Vagina (tissue), 2 donors: ENCODE measurements at places on chromosomes 6 and 20.
A peak's percentile ranks its signal among the peaks of the same experiment; 100 is the strongest.

DNA sequence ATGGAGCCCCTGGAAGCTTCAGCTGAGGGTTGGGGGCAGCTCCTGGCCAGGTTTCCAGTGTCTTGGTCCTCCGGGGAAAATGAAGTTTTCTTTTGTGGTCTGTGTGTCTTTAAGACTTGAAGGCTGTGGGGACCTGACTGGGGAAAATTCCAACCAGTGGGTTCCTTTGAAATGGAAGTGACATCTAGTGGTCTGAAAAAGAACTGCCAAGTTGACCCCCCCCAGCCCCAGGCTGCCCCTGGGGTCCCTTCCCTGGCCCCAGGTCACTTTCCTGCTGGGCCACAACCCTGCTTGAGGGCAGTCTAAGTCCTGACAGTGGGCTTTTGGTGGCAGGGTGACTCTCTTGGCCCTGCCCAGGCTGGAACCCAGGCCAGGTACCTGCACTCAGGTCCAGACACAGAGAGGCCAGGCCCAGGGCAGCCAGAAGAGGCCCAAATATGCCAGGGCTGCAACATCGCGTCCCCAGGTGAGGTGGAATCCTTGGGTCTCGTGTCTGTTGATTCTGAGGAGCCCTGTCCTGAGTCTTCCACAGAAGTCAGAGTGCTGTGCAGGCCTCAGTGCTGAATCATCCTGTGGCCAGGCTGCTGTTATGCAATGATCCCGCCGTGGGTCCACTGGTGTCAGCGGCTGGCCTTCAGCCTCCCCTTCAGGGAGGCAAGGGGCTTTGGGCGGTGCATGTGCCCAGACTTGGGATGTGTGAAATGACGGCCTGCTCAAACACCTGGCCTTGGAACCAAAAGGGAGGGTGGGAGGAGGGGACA is 68.4 kb downstream of the VEGFA start:
- peak; percentile 89 for DNase-seq

DNA sequence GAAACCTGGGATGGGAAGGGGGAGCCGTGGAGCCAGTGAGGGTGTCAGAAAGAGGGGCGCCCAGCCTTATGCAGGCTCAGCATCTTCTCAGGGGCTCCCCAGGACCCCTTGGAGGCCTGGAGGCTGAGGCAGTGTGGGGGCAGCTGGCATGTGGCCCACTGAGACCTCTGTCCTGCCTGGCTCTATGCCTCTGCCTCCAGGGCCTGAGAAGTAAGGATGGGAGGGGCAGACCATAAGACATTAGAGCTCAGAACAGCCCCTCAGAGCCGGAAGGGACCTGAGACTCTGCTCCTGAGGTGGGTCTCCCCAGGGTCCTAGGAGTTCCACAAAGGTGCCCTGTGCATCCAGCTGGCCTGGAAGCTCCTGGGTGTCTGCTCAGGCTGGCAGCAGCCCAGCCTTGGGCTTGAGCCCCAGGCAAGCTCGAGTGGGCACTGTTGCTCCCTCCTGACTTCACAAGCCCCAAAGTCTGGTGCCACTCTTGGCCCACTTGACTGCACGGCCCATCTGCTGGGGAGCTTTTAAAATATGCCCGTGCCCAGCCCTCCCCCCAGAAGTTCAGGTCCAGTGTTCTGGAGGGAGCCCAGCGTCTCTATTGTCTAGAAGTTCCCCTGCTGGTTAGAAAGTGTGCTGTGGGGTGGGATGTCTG is 126.8 kb downstream of the GRM4 start:
- no peak for DNase-seq

- DNase-seq: no peak
Measured at GRCh38 chr6:136703331-136703865, 88.9 kb downstream of the MAP3K5 start.

- no peak for DNase-seq
Measured at GRCh38 chr6:135179920-135180541, 1.1 kb upstream of the MYB start.

DNA sequence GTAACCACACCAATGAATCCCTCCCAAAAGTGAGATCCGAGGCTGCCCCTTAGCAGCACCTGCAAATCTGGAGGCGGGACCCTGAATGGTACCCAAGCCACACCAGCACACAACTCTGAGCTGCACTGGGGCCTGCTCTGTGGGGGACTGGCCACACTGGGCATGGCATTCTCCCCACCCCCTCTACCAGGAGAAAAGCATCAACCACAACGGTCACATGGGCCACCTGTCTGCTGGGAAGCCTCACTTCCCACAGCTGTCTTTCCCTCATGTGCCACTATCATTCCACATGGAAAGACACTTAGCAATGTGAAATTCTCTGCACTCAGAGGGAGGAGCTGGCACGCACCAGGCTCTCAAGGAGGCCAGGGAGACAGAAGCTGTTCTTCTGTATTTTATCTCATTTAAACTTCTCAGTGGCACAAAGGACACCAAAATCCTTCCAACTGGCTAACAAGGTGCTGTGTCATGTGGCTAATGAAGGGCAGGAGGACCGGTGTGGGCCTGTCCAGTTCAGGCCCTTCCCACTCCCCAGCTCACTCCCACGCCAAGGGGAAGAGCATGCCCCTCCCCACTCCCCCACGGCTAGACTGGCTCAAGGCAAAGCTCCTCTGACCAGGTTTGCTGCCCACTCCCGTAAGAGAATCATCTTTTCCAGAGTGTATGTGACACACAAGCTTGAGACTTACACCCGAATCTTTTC is 19.0 kb downstream of the YTHDF1 start:
- DNase-seq: no peak

DNA sequence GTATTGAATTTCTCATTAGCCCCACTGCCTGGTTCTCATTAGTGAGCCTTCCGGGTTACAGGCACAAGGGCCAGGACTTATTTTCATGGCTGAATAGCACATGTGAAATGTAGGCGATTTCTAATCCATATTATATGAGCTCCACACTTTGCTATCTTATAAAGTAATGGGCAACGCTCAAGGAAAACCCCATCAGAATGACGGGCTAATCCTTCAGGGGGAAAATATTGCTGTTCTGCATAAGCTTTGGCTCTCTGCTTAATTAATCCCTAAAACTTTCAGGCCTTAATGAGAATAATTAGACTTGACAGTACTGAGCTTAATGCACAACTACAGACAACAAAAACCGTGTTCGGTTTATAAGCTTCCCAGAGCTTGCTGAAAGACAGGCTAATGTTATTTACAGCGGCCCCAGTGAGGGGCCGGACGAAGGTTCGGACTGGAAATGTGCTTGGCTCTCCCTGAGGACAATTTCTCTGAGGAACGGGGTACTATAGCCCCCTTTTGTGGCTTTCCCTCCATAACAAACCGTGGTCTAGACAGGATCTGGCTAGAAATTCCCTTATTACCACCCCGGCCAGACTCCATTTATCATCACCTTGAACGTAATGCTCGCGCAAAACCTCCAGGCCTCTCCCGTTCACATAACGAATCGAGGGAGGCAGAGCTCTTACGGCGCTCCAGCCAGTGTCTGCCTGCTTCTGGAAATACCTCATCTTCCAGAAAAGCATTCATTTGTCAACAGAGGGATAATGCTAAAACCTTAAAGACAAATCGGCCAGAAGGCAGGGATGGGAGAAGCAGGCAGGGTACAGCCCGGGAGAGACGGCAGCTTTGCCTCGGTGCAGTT is 164.5 kb downstream of the CD83 start:
- no peak for DNase-seq

GRCh38 chr6:37015532-37015931 is 10.1 kb downstream of the FGD2 start:
- DNase-seq: no peak

- DNase-seq: peak; percentile 40
Measured at GRCh38 chr20:57871237-57871632, 161.4 kb upstream of the PMEPA1 start.

GRCh38 chr6:36314221-36315014 is 22.3 kb downstream of the BNIP5 start:
- no peak for DNase-seq

DNA sequence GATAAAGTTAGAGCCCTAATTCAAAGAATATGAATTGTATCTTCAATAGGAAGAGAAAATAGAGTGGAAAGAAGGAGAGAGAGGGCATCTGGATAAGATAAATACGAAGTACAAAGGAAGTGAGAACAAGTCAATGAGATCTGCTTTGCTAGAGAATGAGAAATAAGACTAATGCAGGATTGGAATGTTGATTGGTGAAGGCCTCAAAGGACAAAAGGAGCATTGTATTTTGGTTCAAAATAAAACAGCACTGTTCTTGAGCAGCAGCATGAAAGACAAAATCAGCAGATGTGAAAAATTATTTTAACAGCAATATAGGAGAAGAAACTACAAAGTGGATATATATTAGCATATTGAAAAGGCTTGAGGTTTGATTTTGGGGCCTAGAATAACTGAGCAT is 5.1 kb upstream of the TMEM244 start:
- DNase-seq: no peak

GRCh38 chr6:25472306-25472705 is 179.7 kb upstream of the SCGN start:
- DNase-seq: no peak

DNA sequence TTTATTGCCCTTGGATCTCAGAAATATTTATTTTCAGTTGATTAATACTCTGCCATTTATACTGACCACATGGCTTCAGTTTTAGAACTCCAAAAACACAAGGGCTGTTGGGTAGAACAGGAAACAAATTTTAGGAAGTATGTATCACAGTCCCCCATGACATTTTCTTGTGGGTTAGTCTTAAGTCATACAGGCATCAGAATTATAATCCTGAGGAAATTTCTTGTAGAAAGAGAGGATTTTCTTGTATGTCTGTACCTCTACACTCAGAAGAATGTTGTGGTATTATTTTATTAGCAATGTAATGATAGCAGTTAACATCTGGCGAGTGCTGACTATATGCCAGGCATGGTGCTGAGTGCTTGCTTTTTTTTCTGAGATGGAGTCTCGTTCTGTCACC is 302.9 kb downstream of the CLIC5 start:
- no peak for DNase-seq

GRCh38 chr6:130018744-130019325 is 454 bp downstream of the L3MBTL3 start:
- DNase-seq: no peak

DNA sequence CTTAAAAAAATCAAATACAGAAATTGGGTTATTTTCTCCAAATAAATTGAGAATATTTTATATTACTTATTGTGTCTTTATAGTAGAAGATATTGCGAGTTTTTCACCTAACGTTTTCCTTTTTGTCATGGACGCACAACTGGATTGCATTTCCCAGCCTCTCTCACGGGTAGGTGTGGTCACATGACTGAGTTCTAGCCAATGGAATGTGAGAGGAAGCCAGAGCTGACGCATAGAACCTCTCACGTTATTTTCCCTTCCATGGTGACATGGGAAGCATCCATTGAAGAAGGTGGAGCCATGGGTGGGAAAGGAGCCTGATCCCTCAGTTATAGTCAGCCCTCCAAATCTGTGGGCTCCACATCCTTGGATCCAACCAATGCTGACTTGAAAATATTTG is 155.9 kb upstream of the UST start:
- no peak for DNase-seq

DNA sequence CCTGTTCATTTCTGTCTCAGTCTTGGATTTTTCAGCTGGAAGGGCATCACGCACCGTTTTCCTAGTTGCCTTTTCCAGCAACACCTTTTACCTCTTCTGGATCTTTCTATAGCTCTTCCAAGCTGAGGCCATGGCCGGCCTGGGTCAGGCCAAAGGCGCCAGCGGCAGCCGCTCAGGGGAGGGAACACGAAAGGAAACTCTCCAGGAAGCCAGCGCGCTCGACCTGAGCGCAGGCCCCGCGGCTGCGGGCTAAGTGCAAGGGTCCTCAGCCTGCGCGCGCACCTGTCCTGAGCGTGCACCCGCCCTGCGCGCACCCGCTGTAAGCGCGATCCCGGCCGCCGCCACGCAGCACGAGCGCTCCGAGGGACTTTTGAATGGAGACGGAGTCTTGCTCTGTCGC is 43.8 kb upstream of the TMEM181 start:
- no peak for DNase-seq

- no peak for DNase-seq
Measured at GRCh38 chr6:167350731-167351655, 26.1 kb downstream of the TTLL2 start.

GRCh38 chr6:152696522-152696921 is 1.2 kb upstream of the MYCT1 start:
- DNase-seq: no peak

DNA sequence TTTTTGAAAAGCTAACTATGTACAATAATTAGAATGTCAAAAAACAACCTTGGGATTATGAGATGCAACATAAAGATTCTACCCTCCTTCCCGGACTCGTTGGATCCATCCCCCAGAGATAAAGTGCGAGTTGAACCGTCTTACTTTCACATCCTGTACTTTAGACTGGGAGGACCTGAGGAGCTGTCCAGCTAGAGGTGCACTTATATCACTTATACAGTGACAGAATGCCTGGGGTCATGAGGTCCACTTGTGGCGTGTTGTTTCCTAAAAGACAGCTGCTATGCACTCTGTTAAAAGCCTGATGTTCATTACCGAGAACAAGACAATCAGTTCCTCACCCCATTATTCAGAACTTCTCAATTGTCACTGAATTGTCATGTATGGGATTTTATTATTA is 2.1 kb downstream of the CDS2 start:
- no peak for DNase-seq

DNA sequence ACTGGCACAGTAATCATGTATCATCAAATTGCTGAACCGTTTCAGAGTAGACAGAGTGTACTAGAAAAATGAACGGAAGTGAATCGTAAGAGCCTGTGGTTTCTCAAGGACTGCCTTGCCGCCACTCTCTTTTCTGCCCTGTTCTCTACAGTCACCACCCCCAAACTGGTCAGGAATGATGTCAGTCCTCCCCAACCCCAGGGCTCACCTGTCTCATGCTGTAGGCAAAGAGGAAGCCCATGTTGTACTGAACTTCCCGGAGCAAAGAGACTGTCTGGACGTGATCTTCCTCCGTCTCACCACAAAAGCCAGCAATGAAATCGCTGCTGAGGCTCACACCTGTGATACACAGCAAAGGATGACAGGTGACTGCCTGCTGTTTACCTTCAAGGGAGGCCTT is 31.0 kb downstream of the CDK5RAP1 start:
- no peak for DNase-seq

- DNase-seq: no peak
Measured at GRCh38 chr6:121896363-121896762, 460.9 kb downstream of the GJA1 start.

DNA sequence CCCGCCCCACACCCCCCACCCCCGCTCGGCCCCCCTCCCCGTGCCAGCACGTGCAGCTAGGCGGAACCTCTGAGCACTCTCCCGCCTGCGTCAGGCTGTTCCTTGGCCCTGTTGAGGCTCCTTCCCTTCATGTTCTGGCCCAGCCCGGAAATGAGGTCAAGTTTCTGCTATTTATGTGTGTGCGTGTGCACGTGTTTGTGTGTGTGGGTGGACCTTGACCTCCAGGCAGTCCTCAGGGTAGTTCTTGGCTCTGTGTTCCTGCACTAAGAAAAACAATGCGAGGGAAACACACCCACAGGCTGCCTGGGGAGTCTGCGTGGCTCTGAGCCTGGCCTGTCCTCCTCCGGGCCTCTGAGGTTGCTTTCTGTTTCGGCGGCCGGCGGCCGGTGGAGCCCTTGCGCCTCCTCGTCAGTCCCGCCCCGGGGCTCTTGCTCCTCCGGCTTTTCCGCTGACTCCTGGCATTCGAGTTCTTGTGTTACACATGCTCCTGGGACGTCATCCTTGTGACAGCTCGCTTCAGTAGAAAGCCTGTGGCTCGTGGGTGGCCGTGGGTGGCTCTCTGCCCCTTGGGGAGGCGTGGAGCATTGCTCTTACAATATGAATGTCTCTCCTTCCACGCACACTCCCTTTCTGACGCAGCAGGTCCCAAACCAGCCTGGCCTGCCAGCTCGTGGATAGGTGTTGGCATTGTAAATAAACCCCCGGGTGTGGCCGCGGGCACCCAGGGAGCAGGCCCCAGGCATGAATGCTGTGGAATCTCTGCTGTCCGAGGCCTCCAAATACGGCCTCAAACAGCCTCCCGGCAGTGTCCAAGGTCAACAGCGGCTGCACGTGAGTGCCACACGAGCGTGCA is 10.0 kb downstream of the SLCO4A1 start:
- DNase-seq: no peak
